ENCODE measurements at places on chromosomes 2 and 18.

DNA sequence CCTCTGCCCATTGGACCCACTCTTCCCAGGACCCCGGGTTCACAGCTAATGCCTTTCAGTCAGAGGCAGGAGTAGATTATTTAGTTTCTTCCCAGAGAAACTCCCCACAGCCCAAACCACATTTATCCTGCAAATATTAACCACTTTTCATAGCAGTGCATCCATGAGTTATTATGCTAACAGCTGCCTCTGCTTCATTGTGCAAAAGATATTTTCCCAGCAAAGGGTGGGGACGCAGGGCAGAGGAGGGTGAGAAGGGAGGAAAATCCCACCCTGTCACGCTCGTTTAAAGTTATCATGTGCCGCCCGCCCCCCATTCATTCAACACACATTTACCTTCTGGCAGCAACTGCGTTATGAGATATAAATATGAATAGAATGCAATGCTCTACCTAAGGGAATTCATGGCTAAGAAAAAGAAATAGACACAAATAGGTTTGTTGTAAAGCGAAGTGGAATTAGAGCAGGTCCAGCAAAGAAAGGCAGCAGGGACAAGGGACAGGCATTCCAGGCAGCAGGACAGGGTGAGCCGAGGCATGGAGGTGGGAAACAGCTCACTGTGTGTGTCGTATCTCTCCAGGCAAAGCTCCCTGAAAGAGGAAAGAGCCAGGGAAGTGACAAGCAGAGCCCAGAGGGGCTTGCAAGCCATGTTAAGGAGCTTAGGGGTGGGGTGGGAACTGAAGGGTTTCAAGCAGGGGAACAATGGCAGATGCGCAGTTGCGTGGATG lies 46.3 kb upstream of the LTBP1 start:
- no peak for DNase-seq

DNA sequence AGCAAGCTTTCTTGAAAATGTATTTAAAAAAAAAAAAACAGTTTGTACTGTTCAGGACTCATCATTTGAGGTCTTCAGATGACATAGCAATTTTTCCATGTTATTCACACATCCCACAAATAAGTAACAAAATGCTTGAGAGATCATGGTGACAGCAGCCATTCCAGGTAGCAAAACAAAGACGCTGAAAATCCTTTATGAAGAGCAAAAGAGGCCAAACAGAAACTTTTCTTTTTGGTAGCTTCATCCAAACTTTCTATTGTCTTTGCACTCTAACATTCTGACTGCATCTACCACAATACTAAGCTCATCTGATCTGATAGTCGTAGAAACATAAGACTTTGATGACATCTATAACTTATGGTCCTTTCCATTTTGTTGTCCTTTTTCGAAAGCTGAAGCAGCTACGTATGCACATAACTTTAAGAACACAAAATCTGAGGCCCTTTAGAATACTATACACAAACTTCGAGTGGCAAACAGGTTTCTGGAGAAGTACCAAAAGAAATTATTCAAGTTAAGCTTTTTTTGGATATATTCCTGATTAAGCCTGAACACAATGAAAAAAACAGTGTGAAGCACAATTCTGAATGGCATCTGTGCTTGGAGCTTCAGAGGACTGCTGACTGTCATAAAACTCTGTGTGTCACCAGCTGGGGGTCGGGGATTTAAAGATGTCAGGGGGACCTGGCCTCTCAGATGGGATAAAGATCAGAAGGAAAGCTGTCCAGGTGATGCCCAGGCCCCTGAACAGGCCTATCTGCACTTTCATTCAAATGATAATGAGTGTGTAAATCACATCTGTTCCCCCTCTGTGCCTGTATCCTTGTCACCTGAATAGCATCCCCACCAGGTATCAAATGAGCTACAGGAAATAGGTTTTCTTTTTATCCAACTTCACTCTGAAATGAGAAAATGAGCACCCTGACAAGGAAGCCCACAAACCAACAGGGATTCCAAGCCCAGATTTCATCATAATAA lies 75.8 kb downstream of the ZEB2 start:
- no peak for DNase-seq

DNA sequence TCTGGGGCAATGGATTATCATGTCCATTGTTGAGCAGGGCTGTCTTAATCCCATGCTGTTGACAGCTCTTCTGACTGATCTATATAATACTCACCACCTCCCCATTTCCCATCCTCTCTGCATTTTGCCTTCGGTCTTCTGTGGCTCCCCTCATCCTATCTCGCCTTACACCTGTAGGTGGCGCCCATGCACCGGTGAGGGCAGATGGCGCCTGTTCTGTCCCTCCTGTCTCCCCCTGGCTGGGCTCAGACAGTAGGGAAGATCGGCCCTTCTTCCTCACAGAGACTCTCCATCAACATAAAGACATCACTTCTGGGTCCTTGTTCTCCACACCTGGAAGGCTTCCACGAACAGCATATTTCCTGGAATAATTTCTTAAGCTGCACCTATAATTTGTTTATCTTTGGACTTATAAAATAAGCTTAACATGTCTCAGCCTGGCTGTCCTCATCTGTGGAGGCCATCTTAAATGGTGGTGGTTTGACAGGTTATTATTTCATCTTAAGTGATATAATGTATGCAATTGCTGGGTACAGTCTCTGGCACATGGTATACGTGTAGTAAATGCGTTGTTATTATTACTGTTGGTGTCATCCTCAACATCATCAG lies 10.9 kb upstream of the CDH20 start:
- peak; percentile 88 for DNase-seq

- no peak for DNase-seq
Measured at GRCh38 chr2:200455958-200456421, 53.9 kb downstream of the KCTD18 start.

DNA sequence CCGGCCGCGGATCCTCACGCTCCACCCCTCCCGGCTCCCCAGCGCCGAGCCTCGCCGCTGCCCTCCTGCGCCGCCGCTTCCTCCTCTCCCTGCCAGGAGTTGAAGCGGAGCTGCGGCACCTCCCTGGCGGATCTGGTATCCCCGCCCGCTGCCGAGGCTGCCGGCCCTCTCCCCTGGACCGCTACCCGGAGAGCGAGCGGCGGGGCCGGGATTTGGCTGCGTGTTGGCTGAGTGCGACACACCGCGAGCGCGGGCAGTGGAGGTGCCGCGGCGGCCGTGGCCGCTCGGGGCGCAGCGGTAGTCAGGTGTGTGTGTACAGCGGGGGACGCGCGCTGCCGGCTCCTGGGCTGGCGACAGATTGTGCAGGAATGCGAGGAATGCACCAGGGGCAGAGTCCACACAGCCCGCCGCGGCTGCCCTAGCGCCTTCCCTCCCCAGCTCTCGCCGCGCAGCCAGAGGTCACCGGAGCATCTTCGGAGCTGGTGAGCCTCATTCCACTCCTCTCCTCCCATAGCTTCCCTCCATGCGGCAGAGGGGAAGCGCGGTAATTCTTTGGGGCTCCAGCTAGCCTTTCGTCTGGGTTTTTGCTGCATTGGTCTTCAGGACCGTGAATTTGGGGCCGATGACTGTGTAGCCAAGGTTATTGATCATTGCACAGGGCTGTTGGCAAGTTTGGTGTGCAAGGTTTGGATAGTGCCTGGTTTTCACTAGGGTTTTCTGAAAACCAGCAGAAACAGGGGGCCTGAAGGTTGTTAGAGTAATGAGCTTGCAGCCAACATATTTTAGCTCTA lies 1.3 kb downstream of the PKP4 start:
- peak; percentile 93 for DNase-seq

DNA sequence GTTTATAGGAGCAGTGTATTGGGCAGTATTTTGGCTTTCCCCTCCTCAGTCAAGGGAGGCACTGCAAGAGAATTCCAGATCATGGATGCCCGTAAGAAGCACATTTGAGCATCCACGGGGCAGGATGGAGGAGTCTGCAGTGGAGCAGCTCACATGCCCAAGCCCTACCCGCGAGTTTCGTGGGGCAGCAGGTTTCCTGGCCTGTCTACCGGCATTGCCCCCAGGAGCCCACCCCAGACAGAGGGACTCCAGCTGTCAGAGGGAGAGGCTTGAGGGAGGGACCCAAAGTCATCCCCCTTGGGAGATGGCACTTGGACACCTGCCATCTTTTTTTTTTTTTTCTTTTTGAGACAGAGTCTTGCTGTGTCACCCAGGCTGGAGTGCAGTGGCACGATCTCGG lies 31.3 kb downstream of the TMEM177 start:
- DNase-seq = no peak

GRCh38 chr18:74367905-74368304 lies 52.3 kb downstream of the C18orf63 start:
- no peak for DNase-seq

GRCh38 chr18:72174972-72175649 lies 369.0 kb downstream of the CBLN2 start:
- DNase-seq = no peak

GRCh38 chr2:16002575-16002974 lies 62.2 kb downstream of the MYCN start:
- DNase-seq = no peak

DNA sequence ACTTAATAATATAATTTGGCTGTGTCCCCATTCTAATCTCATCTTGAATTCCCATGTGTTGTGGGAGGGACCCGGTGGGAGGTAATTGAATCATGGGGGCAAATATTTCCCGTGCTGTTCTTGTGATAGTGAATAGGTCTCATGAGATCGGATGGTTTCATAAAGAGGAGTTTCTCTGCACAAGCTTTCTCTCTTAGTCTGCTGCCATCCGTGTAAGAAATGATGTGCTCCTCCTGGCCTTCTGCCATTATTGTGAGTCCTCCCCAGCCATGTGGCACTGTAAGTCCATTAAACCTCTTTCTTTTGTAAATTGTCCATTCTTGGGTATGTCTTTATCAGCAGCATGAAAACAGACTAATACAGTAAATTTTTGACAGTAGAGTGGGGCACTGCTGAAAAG lies 102.5 kb upstream of the LTBP1 start:
- DNase-seq = no peak

DNA sequence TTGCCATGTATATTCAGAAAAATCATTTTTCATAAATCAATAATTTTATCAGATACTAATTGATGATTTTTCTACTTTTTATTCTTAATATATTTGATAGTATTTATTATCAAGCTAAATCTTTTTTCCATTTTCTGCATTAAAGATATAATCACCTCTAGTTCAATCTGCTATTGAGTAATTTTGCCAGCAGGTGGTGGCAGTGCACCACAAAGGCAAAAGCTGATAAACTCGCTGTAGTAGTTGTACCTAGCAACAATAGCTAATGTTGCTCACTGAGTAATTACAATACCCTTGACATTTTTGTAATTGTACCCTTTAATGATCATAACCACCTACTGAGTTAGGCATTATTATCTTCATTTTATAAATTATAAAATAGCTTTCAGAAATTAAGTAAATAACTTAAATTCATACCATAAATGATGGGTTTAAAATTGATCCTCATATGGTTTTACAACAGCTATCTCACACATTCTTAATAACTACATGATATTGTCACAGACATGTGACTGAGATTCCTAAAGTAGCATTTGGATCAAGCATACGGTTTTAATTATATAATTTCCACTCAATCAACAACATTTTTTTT lies 52.0 kb upstream of the CALCRL start:
- peak; percentile 81 for DNase-seq

DNA sequence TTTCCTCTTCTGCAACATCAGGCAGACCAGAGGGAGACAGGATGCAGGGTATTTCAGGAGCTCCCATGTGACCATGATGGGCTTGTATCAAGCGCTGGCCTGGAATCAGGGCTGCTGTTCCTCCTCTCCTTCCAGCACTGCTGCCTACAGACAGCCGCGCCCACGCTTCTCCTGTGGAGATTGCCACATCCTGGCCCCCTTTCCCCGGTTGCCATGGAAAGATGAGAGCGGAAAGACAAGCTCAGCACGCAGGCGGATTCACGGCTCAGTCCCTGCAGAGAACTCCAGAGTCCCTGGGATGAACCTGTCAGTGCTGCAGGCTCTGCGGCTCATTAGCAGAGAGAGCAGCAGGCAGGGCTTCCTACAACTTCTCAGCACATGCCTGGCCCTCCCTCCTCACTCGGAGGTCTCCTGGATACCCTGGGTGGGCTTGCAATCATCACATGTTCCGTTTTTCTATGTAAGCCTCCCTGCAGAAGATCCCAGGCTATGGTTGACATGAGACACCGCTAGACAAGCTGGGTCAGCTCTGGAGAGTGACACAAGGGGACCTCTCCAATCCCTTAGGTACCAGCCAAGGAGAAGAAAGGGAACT lies 497.8 kb upstream of the MYT1L start:
- DNase-seq = peak; percentile 73

All from eye (tissue), 1 donor.